ENCODE measurements at places on chromosomes 6 and 20. TPM values are rescaled to one million over a fixed set of nuclear protein-coding genes. Genes with fewer than 3 reads are reported as not detected.

DNA sequence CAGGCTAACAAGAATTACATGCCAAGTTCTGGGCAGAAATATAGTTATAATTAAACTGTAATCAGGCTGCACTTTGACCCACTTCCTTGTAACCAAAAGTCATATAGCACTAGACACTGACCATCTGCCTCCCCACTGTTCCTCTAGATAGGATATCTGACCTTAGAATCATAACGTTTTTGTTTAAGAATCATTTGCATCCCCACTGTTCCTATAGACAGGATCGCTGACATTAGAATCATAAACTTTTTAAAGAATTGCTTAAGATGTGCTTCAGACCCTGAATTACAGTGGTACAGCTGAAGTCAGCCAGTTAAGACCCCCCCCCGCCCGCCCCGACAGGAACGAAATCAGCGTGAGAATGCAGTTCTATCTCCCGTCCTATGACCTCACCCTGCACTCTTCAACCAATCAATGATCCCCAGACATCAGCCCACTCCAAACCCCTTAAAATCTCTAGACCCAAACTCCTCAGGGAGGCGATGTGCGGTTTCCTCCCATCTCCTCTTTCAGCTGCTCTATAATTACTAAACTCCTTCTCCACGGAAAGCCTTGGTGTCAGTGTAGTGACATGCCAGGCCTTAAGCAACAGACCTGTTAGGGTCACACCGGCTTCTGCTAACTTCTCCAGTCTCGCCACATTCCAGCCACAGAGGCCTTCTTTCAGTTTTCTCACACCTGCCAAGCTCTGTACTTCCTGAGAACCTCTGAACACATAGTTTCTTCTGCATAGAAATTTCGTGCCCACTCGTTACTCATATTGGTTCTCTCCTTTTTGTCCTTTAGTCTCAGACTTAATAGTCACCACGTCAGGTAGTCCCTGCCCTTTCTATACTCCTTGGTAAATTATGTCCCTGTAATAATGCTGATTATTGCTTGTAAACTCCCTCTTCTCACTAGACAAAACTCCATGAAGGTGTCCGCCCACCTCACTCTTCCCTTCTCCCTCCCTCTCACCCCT is 93.5 kb downstream of the DTNBP1 start:
- no peaks in the 10 kb centered on the region for H3K27me3 ChIP-seq
- no peak overlapping the region for H3K27ac ChIP-seq
- no peak overlapping the region for H3K4me3 ChIP-seq
- H3K36me3 ChIP-seq, result no peaks in the 10 kb centered on the region

PHACTR3 gene
- polyA plus RNA-seq, result 8.3 TPM

- H3K36me3 ChIP-seq, result no peaks in the 10 kb centered on the region
- no peak overlapping the region for H3K4me3 ChIP-seq
- H3K27me3 ChIP-seq, result no peaks in the 10 kb centered on the region
- H3K27ac ChIP-seq, result no peak overlapping the region
- DNase-seq, result no peak
Measured at GRCh38 chr6:148657048-148657447, 89.8 kb upstream of the UST start.

PCMTD2 gene
- 83.8 TPM for polyA plus RNA-seq

GRCh38 chr6:64750910-64751309 is 956.1 kb downstream of the EYS start:
- H3K27ac ChIP-seq, result no peak overlapping the region
- no peak overlapping the region for H3K4me3 ChIP-seq
- no peaks in the 10 kb centered on the region for H3K4me1 ChIP-seq

RCAN2 gene
- 4.7 TPM for polyA plus RNA-seq

IL17A gene
- polyA plus RNA-seq, result 0.78 TPM

GRCh38 chr6:164436976-164437375 is 872.4 kb downstream of the C6orf118 start:
- no peaks in the 10 kb centered on the region for H3K4me1 ChIP-seq
- DNase-seq, result no peak
- H3K27me3 ChIP-seq, result no peaks in the 10 kb centered on the region
- no peak overlapping the region for H3K4me3 ChIP-seq

WFDC12 gene
- polyA plus RNA-seq, result not detected

EYS gene
- polyA plus RNA-seq, result 0.76 TPM

GSTA2 gene
- polyA plus RNA-seq, result 24.0 TPM

SMPDL3A gene
- polyA plus RNA-seq, result 48.7 TPM

BEND3 gene
- 4.9 TPM for polyA plus RNA-seq

DNA sequence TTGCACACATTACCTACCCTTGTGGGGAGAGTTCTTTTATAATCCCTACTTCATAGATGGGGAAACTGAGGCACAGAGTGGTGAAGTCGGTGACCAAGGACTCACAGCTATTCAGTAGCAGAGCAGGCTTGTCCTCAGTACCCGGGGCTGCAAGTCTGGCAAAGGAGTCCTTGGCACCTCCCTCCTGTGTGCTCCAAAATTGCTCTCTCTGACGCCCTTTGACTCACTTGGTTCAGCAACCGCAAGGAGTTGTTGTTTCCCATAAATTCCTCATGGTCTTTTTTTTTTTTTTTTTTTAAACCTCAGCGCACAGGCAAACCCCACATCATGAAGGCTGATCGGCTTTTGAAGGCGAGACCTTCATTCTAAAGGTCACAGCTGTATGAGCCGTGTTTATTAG is 143.2 kb downstream of the CEBPB start:
- peaks cover 29% of the 10 kb centered on the region for H3K4me1 ChIP-seq
- H3K36me3 ChIP-seq, result no peaks in the 10 kb centered on the region
- no peak overlapping the region for H3K27ac ChIP-seq
- no peak for DNase-seq
- H3K4me3 ChIP-seq, result no peak overlapping the region

GRCh38 chr6:17473554-17473953 is 80.2 kb downstream of the CAP2 start:
- peak; percentile 82 for DNase-seq
- no peaks in the 10 kb centered on the region for H3K27me3 ChIP-seq
- H3K27ac ChIP-seq, result peak overlapping the region; percentile 55

DNA sequence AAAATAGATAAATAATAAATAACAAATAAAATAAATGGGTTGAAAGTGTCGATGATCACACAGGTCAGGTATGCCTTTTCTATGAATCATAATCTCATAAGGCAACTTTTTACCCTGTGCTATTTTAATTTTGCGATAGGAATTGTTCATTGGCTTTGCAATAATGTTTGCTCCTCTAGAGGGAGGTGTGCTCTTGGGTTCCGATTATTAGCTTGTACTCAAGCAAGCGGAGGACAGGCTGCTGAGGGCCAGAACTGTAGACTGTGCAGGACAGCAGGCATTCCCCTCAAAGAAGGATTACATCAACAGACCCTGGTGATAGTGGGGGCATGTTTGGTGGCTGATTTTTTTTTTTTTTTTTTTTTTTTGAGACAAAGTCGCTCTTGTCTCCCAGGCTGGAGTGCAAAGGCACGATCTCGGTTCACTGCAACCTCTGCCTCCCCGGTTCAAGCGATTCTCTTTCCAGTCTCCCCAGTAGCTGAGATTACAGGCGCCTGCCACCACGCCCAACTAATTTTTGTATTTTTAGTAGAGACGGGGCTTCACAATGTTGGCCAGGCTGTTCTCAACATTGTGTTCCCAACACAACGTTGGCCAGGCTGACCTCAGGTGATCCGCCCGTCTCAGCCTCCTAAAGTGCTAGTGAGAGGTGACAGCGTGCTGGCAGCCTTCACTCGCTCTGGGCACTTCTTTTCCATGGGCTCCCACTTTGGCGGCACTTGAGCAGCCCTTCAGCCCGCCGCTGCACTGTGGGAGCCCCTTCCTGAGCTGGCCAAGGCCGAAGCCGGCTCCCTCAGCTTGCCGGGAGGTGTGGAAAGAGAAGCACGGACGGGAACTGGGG is 35.6 kb downstream of the RIOK1 start:
- H3K4me1 ChIP-seq, result no peaks in the 10 kb centered on the region
- H3K36me3 ChIP-seq, result peaks cover 2% of the 10 kb centered on the region
- no peak overlapping the region for H3K27ac ChIP-seq
- H3K4me3 ChIP-seq, result no peak overlapping the region

NKX2-4 gene
- polyA plus RNA-seq, result not detected

SESN1 gene
- polyA plus RNA-seq, result 48.4 TPM

DNA sequence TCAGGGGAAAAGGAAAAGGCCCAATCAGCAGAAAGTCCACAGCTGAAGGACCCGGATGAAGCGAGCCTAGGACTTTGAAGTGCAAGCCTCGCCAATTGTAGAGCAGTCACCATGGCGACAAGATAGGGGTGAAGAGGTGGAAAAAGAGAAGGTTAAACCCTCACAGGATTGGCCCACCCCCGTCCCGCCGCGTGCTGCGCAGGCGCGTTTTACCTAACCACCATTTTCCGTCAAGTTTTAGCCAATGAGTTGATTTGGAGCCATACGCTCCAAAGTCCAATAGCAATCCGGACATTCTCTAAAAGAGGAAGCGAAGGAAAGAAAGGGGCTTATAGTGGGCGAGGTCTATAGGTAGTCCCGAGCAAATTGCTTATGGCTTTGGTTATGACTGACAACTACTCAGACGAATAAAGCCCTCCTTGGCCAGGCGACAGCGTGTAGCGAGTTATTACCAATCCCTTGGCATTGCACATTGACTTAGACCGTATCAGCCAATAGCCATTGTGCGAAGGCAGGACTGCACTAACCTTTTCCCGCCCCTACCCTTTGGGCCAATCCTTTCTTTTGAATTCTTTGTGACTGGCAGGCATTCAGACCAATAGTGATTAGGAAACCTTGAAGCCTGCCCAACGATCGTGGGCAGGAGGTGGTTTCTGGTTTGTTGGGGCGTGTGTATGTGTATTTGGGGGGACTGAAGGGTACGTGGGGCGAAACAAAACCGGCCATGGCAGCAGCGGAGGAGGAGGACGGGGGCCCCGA is at the start of gene RNF5:
TSS of gene RNF5 (plus strand) at position 618 of the 759 bp plus-strand sequence. CDS start at position 725, 107 bp downstream.
- peak; percentile 100 for DNase-seq
- H3K27ac ChIP-seq, result peak within 1 kb of the TSS; percentile 85
- H3K27me3 ChIP-seq, result no peaks in the 10 kb centered on the region
- H3K4me1 ChIP-seq, result peaks cover 20% of the 10 kb centered on the region

DNA sequence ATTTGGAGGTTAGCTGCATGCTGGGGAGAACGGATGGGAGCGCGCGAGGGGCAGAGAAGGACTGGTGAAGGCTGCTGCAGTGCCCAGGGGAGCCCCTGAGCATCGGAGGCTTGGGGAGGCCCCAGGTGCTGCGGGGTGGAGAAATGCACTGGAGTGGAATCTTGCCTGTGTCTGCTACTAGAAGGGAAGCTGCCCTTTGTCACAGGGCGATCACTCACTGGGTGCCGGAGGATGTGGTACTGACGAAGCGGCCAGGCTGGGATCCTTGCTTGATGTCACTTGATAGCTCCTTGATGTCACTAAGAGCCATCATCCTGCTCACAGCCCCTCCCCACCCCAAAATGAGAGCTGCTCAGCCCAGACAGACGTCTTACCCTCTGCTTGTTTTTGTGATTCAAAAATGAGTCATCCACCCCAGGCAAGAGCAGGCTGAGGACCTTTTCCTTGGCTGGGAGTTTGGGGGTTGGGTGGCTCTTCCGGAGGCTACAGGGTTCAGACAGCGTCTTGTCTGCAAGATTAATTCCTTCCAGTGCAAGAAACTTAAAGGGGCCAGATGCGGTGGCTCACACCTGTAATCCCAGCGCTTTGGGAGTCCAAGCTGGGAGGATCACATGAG is 62.6 kb upstream of the PMEPA1 start:
- no peak overlapping the region for H3K4me3 ChIP-seq
- peaks cover 7% of the 10 kb centered on the region for H3K27me3 ChIP-seq
- no peaks in the 10 kb centered on the region for H3K36me3 ChIP-seq
- H3K27ac ChIP-seq, result no peak overlapping the region
- H3K4me1 ChIP-seq, result no peaks in the 10 kb centered on the region

DNA sequence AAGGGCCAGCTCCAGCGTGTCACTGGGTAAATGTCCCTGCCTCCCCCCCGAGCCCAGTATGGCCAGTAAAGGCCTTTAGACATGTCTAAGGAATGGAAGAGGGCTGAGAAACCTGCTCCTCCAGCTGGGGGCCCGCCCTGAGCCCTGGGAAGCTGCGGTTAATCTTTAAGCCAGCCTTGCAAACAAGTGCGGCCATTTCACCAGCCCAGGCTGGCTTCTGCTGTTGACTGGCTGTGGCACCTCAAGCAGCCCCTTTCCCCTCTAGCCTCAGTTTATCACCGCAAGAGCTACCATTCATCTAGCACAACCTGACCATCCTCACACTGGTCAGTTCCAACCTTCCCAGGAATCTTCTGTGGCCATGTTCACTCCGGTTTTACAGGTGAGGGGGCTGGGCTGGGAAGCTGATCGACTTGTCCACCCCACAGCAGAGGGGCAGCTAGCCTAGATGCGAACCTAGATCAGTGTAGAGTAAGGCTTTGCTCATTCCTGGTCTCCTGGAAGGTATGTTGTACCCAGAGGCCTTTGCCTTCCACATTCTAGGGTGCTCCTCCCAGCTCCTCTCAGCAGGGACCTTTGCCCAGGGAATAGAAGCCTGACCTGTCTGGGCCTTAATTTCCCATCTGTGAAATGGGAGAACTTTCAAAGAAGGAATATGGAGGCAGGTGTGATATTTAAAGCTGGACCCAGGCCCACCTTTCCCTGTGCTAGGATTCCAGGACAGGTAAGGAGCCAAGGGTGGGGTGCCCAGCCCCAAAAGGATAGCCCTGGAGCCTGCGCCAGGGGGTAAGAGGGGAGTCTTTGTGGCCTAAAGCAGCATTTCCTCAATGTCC is 1.2 kb upstream of the SRC start:
- peaks cover 55% of the 10 kb centered on the region for H3K4me1 ChIP-seq
- peak overlapping the region; percentile 69 for H3K4me3 ChIP-seq
- DNase-seq, result peak; percentile 86
- no peaks in the 10 kb centered on the region for H3K27me3 ChIP-seq

GRCh38 chr20:59831916-59832270 is 101.5 kb downstream of the SYCP2 start:
- DNase-seq, result no peak
- H3K4me3 ChIP-seq, result no peak overlapping the region
- H3K36me3 ChIP-seq, result no peaks in the 10 kb centered on the region
- H3K27ac ChIP-seq, result no peak overlapping the region
- no peaks in the 10 kb centered on the region for H3K27me3 ChIP-seq
- peaks cover 19% of the 10 kb centered on the region for H3K4me1 ChIP-seq

POLR3F gene
- polyA plus RNA-seq, result 10.6 TPM

- peaks cover 6% of the 10 kb centered on the region for H3K4me1 ChIP-seq
- DNase-seq, result no peak
- no peaks in the 10 kb centered on the region for H3K27me3 ChIP-seq
- no peak overlapping the region for H3K4me3 ChIP-seq
- no peak overlapping the region for H3K27ac ChIP-seq
Measured at GRCh38 chr6:14729129-14729871, 516.6 kb upstream of the JARID2 start.

GRCh38 chr6:130961148-130961547 is 101.9 kb downstream of the EPB41L2 start:
- H3K4me1 ChIP-seq, result no peaks in the 10 kb centered on the region
- no peaks in the 10 kb centered on the region for H3K36me3 ChIP-seq
- no peak overlapping the region for H3K4me3 ChIP-seq
- DNase-seq, result no peak
- H3K27ac ChIP-seq, result no peak overlapping the region
- no peaks in the 10 kb centered on the region for H3K27me3 ChIP-seq

ELOVL4 gene
- 3.3 TPM for polyA plus RNA-seq

TENT5A gene
- polyA plus RNA-seq, result 25.7 TPM

GRCh38 chr6:69913361-69913760 is 47.0 kb downstream of the COL19A1 start:
- no peaks in the 10 kb centered on the region for H3K4me1 ChIP-seq
- H3K27me3 ChIP-seq, result no peaks in the 10 kb centered on the region
- H3K27ac ChIP-seq, result no peak overlapping the region
- DNase-seq, result no peak
- H3K4me3 ChIP-seq, result no peak overlapping the region
